MV-4-11 (cell line): ENCODE measurements at places on chromosomes 6 and 20.
A peak's percentile ranks its signal among the peaks of the same experiment; 100 is the strongest.

DNA sequence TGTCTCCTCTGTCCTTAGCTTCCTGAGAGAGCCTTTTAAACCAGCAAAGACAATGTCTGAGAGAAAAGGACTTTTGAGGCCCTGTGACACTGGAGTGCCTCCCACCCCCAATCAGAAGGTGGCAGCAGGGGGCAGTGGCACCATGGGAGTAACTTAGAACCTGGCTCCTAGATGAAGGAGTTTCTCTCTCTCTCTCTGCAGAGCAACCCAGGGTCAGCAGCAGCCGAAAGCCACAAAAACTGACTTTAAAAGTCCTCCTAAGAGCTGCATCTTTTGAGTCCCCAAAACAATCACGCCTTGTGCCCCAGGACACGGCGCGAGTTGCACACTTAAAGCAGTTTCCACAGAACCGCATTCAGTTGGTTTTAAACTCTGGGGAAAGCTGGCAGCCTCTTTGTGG, 5.3 kb upstream of the TCP11 start:
- peak; percentile 18 for DNase-seq

- DNase-seq = no peak
Measured at GRCh38 chr20:62368392-62368975, 1.4 kb upstream of the LAMA5 start.

DNA sequence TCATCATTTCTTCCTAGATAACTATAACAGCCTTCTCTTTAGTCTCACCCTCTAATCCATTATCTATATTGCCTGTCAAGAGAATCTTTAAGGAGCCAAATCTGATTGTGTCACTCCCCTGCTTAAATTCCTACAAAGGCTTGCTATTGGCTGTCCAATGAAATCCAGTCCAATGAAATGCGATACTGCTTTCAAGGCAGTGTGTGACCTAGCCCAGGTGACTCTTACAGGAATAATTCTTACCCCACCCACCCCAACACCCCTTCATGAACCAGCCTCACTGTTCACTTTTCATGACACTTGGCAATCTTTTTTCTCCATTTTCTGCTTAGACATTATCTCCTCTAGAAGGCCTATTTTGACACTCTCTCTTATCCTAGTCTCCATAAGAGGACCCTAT, 163.3 kb upstream of the MARCKS start:
- no peak for DNase-seq

DNA sequence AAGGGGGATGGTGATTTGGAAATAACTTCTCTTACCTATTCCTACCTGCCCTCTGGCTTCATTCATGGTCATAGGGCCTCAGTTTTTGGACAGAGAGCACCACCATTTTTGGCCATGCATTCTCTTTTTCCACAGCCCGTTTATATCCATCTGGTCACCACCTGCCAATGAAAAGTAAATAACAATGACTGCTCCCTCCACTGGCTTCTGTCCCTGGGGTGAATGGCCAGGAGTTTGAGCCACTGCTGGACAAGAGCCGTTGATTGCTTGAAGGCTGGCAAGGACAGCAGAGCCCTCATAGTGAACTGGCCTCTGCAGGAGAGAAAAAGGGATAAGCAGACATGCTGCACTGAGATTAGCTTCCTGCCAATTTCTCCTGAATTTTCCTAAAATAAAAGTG, 261.8 kb downstream of the ADGB start:
- no peak for DNase-seq

DNA sequence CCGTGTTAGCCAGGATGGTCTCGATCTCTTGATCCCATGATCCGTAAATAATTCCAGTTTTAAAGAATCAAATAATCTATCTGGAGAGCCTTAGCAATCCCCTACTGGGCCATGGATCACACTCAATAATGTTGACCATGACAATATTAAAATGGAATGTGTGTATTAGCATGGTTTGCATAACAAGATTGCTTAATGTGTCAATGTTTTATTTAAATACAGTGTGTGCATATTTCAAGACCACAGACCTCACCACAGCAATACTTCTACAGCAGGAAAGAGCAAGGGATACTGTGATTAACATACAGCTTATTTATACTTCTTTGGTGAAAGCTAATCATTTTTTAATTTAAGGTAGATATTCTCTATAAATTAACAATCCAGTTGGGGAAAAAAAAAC, 470.4 kb downstream of the TFAP2B start:
- DNase-seq = peak; percentile 33

GRCh38 chr6:47915017-47915416, 133.2 kb downstream of the OPN5 start:
- no peak for DNase-seq

DNA sequence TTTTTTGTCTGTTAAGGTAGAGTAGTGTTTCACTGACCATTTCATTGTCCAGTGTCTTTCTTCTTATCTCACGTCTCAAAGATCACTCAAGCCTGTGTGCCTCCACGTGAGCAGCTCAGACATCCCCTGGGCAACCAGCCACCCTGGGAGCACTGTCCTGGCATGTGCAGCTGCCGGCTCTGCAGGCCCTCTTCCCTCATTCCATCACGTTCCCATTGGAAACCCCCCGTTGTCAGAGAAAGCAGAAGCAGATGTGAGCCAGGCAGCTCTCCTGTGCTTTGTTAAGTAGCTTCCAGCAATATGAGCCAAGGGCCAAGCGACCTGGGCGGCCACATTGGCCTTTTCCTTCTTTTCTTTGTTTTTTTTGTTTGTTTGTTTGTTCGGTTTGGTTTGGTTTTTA, 233.2 kb upstream of the SYNDIG1 start:
- no peak for DNase-seq

- DNase-seq = no peak
Measured at GRCh38 chr6:34236131-34236442, 586 bp upstream of the HMGA1 start.

GRCh38 chr20:5033566-5033965, 32.3 kb upstream of the SLC23A2 start:
- DNase-seq = no peak

- DNase-seq = peak; percentile 93
Measured at GRCh38 chr20:13659288-13659687, 20.6 kb upstream of the TASP1 start.

DNA sequence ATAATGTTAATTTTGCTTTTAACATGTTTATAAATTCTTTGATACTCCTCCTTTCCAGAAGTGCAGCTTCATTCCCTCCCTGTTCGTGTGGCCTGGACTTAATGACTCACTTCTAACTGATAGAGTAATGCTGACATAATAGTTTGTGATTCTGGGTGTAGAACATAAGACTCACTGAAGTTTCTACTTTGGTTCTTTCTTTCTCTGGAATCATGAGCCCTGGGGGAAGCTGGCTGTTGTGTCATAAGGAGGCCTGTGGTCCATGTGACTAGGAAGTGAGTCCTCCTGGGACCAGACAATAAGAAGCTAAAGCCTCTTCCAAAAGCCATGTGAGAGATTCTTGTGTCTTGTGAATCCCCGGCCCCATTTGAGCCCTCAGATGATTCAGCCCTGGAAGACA, 30.5 kb upstream of the HLA-G start:
- peak; percentile 13 for DNase-seq

GRCh38 chr6:22081709-22082108, 215.1 kb downstream of the PRL start:
- DNase-seq = no peak

- DNase-seq = peak; percentile 79
Measured at GRCh38 chr6:30626484-30627366, at the start of gene ATAT1. ATAT1 (plus strand) TSS chr6:30626874.

DNA sequence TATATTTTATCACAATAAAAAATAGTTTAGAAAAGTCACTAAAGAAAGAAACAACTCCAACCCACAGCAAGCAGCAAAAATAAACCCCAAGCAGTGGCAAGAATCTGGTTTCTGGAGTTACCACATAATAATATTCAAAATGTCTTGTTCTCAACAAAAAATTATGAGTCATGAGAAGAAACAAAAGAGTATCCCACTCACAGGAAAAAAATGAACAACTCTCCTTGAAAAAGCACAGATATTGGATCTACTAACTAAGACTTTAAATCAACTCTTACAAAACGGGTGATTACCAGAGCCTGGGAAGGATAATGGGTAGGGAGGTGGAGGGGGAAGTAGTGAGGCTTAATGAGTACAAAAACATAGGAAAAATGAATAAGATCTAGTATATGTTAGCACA, 425.6 kb downstream of the PLCB1 start:
- DNase-seq = no peak

- DNase-seq = no peak
Measured at GRCh38 chr6:143007646-143008045, 53.0 kb upstream of the AIG1 start.

- no peak for DNase-seq
Measured at GRCh38 chr20:40773376-40773775, 84.3 kb upstream of the MAFB start.

DNA sequence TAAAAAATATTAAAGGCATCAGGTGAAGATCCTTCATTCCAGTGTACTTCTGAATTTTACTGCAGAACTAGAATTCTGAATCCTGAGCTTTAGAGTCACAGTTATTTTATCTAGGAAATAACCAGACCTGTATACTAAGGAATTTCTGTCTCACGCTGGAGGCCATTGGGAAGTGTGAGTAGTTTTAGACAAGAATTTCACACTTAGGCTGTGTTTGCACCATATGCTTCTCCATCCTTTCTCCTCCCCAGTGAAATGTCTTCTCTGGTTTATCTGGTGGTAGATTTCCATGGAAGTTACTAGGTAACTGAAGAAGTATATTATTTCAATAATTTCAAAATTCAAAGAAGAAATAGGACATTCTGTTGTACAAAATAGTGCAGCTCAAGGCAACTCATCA, 83.1 kb downstream of the SLC35F1 start:
- DNase-seq = no peak

GRCh38 chr6:56820060-56820459, 134.8 kb upstream of the BEND6 start:
- DNase-seq = no peak

- DNase-seq = no peak
Measured at GRCh38 chr6:15938107-15938506, 190.8 kb upstream of the MYLIP start.

GRCh38 chr6:117138920-117139319, 126.4 kb upstream of the VGLL2 start:
- DNase-seq = no peak
